ENCODE measurements at places on chromosomes 3 and 15.

DNA sequence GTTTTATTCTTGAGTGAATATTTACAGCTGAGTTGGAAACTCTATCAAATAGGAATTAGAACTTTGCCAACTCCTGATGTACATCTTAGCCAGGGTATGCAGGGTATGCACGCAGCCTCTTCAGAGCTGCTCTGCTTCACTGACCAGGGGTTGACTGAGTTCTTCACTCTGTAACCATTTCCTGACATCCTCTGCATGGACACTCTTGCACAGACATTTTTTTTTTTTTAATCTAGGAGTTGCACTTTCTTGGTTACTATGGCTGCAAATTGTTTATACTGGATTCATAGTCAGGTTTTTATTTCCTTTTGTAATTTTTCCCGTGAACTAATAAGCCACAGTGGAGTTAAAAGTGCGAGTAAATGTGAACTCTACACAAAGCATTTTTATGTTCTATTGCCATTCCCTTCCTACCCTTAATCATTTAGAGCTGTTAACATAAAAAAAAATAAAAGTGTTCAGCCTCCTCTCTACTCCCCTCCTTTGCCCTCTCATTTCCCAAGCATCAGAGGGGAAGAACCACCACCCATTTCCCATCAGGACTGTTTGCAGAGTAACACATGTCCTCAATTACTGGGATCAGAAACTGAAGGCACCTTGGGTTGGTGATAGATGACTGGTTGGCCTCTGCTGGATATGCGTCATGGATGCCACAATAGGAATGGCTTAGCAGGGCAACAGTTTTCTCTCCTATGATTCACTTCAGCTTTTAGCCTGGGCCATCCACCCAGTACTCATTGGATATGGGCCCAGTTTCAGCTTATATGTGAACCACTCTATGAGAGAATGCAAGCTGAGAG, 54.0 kb downstream of the DUT start:
- DNase-seq, result no peak

DNA sequence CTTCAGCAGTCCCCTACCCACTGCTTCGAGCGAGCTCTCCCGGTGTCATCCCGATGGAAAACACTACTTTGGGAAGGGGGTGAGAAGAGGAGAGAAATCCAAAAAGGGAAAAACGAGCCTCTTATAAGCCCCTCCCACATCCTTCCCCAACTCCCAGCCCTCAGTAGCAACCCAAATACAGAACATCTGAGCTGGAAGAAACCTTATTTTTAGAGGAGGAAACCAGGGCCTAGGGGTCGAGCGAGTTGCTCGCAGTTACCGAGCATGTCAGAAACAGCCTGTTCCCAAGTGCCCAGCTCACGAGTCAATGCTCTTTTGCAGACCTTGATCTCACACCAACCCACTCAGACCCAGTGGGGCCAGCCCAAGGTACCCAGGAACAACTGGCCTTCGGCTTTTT, 14.2 kb downstream of the RBPMS2 start:
- DNase-seq, result no peak

GRCh38 chr15:37135225-37135624, 34.9 kb upstream of the MEIS2 start:
- no peak for DNase-seq

DNA sequence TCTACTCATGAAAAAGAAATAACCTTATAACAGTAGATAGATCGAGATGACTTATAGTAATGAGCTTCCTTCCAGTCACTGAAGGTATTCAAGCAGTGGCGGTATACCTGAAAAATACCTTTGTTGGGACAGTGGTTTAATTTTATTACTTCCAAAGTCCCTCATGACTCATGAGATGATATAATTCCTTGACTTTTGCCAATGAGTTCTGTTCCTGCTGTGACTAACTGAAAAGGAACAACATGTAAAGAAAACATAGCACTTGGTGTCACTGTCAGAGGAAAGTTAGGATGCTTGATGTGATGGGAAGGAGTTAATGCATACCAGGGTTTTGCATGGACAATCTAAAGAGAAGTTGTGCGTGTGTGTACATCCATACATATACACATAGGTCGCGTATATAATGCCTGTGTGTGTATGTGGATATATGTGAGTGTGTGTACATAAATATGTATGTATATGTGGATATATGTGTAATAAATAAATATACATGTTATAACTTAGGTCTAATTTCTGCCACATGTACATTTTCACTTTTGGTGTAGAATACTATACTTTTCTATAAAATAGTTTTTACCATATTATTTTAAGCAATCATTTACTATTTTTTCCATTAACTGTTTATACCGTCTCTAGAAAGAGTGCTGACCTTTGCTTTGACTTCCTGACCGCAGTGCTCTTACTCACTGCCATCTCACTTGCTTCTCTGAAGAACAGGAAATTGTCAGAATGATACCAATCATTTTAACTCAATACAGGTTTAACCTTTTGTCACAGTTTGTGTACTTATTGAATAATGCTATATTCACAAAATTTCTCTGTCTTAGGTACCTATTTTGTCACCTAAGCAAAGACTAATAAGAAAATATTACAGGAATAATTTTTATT, 12.6 kb upstream of the PAK2 start:
- DNase-seq, result no peak

GRCh38 chr3:183253528-183254486, 754 bp downstream of the B3GNT5 start:
- no peak for DNase-seq

DNA sequence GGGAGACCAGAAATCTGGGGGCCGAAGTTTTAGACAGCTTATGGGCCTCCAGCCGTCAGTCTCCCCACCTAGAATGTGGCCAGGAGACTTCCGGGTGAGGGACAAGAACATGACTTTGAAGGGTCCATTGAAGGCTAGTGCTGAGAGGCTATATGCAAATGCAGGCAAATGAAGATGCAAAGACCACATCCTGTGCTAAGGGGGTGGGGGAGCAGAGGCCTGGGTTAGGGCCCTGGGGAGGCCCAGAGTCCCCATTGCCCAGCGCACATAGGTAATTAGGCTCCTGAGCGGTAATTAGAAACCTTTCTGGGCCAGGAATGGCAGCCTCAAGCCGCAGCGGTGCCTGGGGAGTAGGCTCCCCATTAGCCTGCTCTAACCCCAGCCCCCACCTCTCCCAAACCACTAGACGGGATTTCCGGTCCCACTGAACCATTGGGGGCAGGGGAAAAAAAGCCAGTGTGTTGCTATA, 6.8 kb downstream of the CSK start:
- DNase-seq, result peak; percentile 45

GRCh38 chr3:142861926-142862325, 27.0 kb downstream of the PCOLCE2 start:
- DNase-seq, result no peak

GRCh38 chr15:78213956-78214355, 20.4 kb downstream of the ACSBG1 start:
- DNase-seq, result no peak

DNA sequence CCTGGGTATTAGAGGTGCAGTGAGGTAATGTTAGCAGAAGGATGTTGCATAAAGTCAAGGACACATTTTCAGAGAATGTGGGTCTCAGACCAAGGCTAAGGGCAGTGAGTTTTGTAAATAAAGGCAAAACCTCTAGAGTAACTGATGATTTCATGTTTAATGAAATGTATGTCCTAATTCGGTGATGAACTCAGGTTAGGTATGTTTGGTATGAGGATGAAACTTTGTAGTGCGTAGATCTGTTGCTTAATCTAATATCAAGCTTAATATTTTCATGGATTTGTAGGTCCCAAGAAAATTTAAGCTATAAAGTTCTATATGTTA, 3.6 kb downstream of the USP50 start:
- DNase-seq, result no peak

GRCh38 chr15:69885173-69885955, 212.4 kb downstream of the TLE3 start:
- no peak for DNase-seq

- DNase-seq, result no peak
Observed at GRCh38 chr15:36579792-36580431, 486 bp downstream of the CDIN1 start.

DNA sequence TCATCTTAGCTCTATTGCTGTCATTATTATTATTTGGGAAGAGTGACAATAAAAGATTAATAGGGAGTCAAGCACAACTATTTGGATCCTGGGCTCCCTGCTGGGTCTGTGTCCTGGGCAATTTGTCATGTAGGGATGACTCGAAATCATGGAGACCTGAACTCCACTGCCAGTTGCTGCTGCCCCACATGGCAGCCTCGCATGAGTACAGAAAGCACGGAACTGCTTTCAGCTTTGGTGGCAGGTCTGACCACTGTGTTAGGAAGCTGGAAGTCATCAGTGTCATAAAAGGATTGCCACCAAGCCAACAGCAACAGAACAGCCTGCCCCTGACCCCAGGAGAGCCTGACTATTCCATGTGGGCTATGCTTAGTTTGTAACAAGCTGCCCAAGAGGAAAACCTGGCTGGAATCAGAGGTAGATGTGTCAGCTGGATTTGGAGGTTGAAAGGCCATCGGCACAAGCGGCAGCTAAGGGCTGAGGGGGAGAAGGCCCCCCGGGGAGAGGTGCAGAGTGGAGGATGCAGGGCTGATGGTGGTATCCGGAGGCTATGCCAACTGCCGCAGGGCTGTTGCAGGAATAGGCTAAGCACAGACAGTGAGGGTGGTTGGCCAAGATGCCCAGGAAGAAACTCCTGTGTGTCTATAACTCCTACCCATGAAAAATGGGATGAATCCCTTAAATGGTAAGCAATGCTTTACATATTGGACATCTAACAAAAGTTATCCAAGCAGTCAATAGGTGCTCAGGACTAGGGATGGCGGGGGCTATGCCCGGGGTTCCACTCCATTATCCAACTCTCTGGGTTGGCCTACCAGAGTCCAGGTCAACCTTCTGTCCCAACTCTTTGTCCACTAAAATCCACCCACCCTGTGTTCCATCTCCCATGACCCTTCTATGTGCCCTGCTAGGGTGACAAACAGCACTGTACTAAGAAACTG, 291.6 kb downstream of the ADAMTS17 start:
- DNase-seq, result no peak

DNA sequence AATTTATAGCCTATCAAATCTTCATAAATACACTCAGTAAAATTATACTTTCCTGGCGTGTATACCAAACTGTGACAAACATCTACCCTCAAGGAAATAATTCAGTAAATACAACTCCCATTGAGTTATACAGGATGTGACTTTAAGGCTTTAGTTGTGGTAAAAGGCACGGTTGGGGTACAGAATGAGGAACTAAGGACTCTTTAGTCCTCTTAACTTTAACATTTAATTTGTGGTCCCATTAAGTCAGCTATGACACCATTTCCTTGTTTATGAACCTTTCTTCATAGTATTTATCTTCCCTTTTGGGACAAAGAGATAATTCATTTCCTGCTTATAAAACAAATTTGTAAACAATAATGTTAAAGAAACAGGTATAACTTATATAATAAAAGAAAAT, 30.2 kb downstream of the IFT80 start:
- no peak for DNase-seq

- no peak for DNase-seq
Observed at GRCh38 chr3:190826018-190826417, 36.5 kb downstream of the GMNC start.

GRCh38 chr15:41133454-41133853, 17.4 kb upstream of the INO80 start:
- DNase-seq, result no peak

DNA sequence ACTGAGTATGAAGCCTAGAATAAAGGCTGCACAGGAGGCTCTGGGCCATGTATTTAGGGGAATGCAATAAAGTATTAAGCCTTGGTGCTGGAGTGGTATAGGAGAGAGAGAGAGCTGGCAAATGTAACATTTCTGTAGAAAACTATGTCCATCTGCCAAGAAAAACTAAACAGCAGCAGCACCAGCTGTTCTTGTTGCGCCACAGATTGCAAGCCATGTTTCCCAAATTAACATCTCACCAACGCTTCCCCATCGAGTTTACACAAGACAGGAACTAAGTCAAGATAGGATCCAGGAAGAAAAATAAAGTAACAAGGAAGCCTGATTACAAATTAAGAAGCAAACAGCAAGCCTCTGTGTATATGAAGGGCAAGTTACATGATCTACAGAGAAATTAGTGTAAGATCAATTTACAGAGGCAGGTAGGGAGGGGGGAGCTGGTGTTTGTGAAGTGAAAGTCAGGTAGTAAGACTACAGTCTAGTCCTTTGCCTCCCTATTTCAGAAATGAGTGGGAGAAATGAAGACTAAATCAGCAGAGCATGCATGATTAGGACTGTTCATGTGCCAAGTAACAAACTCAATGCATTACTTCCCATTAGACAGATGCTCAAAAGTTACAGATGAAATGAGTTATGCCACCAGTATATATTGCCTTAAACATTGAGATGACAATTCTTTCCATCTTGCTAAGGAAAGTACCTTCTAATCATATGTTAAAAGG, 900.5 kb downstream of the EPHA3 start:
- DNase-seq, result no peak

GRCh38 chr3:140828585-140828984, 113.1 kb upstream of the SLC25A36 start:
- no peak for DNase-seq

DNA sequence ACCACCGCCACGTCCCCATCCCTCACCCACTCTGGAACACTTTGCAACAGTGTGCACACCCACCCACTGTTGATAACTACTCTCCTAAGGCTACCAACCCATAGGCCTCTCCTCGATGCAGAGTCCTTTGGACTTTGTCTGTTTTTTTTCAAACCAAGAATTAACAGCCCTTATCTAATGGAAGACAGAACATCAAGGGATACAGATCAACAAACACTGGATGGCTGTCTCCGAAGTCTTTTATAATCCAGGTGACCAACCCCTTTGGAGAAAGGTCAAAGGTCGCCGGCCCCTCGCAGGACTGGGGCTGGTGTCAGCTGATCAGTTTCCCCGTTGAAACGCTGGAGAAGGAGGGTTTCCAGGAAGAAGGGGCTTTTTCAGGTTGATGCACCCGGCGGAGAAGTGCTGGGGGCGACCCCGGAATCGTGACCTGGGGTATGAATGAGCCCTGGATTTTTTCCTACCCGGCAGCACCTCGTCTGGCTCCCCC, 532 bp downstream of the B4GALT4 start:
- no peak for DNase-seq

GRCh38 chr3:130626049-130626448, 109.1 kb downstream of the COL6A6 start:
- DNase-seq, result no peak

DNA sequence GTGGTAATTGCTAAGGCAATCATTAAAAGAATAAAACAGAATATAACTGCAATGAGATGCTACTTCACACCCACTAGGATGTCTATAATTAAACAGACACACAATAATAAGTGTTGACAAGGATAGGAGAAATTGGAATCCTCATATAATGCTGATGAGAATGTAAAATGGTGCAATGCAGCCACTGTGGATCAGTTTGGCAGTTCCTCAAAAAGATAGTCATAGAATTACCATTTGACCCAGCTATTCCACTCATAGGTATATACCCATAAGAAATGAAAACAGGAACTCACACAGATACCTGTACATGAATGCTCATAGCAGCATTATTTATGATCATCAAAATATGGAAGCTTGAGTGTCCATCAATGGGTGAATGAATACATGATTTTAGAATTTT, 9.6 kb upstream of the RNF111 start:
- DNase-seq, result no peak

GRCh38 chr3:195003893-195004289, 267.1 kb downstream of the XXYLT1 start:
- DNase-seq, result no peak

Data from activated CD4-positive, alpha-beta T cell treated with anti-CD3 and anti-CD28 coated beads, Interleukin-2, amount 50 U/mL, for 1 hour (primary cell).